Activated B cell treated with CpG ODN at 0.5 μM for 24 hours (primary cell): ENCODE measurements at places on chromosomes 5 and 9. TPM values are rescaled to one million over a fixed set of nuclear protein-coding genes. Genes with fewer than 3 reads are reported as not detected.

GRCh38 chr5:160289721-160290120 lies 22.6 kb downstream of the CCNJL start:
- no peak for DNase-seq

The WDR38 gene
- total RNA-seq: not detected in 2 replicates

The PCDHGA11 gene
- 0.73 and 1.1 TPM in 2 replicates for total RNA-seq

- no peak for DNase-seq
Measured at GRCh38 chr5:569868-570361, 42.2 kb upstream of the CEP72 start.

DNA sequence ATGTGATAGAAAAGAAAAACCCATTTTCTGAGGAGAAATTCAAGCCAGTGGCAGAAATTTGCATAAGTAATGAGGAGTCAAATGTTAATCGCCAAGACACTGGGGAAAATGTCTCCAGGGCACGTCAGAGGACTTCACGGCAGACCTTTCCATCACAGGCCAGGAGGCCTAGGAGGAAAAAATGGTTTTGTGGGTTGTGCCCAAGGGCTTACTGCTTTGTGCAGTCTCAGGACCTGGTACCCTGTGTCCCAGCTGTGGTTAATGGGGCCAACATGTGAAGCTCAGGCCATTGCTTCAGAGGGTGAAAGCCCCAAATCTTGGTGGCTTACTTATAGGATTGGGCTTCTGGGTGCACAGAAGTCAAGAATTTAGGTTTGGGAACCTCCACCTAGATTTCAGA lies 54.8 kb upstream of the ADAMTS2 start:
- DNase-seq: no peak

DNA sequence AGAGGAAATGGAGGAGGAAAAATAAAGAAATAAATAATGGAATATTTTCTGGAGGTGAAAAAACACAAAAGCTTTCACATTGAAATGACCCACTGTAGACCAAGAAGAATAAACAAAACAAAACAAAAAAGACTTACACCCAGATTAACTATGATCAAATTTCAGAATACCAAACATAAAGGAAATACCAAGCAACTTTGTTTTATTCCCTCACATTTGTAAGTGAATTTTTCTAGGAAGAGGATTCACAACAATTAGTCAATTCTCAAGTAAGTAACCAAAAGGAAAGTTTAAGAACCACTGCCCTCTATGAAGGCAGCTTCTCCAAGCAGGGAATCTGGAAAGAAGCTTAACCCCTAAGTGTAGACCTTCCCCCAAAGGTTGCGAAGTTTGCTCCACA lies 29.6 kb upstream of the B4GALT1 start:
- no peak for DNase-seq

DNA sequence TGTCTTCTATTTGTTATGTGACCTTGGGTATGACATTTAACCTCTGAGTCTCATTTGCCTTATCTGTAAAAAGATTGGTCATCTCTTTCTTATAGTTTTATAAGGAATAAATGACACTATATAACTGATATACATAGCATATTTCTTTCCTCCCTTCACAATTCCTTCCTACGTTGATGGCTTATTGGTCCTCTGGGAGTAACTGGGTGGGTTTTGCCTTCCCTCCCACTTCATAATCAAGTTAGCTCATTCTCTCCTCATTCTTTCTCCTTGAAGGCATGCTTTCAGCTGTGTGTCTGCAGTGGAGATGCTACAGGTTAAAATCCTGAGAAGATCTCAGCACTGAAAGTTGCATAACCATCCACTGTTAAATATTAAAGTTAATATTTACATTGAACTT lies 382.4 kb downstream of the TMEM38B start:
- DNase-seq: no peak

The APC gene
- 35.8 and 41.7 TPM in 2 replicates for total RNA-seq

- no peak for DNase-seq
Measured at GRCh38 chr5:99272576-99272975, 343.8 kb upstream of the CHD1 start.

- no peak for DNase-seq
Measured at GRCh38 chr9:17367035-17367434, 211.8 kb upstream of the SH3GL2 start.

DNA sequence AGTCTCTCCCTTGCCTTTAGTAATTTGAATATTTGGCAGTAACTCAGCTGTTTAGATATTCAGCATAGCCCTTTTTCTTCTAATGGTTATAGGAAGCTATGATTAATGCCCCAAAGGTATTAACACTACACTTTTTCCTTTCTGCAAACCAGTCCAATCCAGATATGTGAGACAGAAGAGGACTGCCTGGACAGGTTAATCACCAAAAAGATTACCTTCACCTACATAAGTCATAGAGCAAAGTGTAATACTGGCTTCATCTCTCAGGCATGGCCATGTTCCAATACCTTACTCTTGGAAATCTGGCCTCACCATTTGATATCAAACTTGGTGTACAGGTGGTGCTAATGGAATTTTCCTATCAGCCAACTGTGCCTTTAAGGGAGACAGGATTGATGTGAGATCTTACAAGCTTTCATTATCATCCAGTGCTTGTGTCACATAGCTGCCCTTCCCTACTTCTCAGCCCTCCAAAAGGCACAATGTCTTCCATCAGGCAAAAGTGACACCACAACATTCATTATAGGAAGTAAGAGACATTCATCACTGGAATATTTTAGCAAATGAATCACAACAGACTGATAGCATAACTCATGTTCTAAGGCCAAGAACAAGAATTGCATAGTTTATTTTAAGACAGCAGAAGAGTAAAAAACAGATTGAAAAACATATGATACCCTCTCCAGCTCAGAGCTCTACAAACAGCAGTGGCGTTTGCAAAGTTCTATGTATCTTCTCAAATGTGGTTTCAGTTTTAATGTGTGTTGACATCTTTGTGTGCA lies 91.2 kb upstream of the PAM start:
- no peak for DNase-seq

- DNase-seq: no peak
Measured at GRCh38 chr5:89991592-89991991, 418.0 kb downstream of the CETN3 start.

The NR2F1 gene
- total RNA-seq: not detected in 2 replicates

The SCGB3A2 gene
- not detected in 2 replicates for total RNA-seq

The OBP2B gene
- total RNA-seq: not detected in 2 replicates

- DNase-seq: no peak
Measured at GRCh38 chr9:121655231-121655755, 3.9 kb downstream of the DAB2IP start.

- no peak for DNase-seq
Measured at GRCh38 chr9:14768405-14769229, 46.1 kb upstream of the CER1 start.

GRCh38 chr9:91197232-91198181 lies 164.2 kb downstream of the AUH start:
- no peak for DNase-seq

- no peak for DNase-seq
Measured at GRCh38 chr5:90915393-90915792, 356.8 kb downstream of the ADGRV1 start.
